ENCODE measurements at places on chromosomes 11 and 22.

GRCh38 chr11:2795491-2795991 lies 90.0 kb downstream of the CDKN1C start:
- DNase-seq, result no peak

- DNase-seq, result no peak
Observed at GRCh38 chr22:29642694-29643093, 39.3 kb downstream of the NF2 start.

DNA sequence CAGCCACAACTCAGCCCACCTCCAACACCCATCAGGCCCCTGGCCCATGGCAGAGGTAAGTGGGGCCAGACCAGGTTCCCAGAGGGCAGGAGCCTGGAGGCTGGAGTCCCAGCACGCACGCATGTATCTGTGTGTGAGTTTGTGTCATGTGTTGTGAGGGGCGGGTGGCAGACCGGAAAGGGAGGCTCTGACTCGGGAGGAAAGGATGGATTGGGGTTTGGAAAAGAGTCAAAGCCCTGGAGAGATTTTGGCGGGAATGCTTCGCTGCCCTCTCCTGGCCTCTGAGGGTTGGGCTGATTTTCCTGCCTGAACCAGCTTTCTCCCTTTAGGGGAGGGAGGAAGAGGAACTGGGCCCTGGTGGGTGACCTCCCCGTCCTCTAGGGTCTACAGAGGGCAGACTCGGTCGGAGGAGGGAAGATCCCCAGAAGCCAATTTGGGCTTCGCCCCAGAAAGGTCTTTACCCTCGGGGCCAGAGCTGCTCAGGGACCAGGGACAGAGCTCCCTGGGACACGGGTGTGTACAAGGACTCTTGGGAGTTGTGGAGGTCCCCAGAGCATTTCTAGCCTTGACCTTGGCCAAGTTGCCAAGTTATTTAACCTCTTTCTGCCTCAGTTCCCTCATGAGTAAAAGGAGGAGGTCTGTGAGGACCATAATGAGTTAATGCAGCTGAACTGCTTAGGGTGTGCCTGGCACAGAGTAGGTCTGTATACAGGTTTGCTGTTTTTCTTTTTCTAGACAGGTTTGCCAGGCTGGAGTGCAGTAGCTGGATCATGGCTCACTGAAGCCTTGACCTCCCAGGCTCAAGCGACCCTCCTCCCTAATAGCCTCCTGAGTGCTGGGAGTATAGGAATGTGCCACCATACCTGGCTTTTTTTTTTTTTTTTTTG lies 6.9 kb downstream of the C11orf68 start:
- peak; percentile 50 for DNase-seq

DNA sequence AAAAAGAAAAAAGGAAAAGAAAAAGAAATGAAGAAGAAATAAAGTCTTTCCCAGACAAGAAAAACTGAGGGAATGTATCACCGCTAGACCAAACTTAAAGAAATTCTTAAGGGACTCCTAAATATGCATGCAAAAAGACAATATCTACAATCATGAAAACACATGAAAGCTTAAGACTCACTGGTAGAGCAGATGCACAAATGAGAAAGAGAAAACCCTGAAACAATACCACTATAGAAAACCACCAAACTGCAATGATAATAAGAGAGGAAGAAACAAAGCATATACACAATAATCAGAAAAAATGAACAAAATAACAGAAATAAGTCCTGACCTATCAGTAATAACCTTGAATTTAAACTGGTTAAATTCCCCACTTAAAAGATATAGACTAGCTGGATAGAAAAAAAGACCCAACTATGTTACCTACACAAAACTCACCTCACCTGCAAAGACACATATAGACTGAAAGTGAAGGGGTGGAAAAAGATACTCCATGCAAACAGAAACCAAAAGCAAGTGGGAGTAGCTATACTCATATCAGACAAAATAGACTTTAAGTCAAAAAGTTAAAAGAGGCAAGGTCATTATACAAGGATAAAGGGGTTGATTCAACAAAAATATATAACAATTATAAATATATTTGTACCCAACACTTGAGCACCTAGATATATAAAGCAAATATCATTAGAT lies 61.3 kb upstream of the NARS2 start:
- no peak for DNase-seq

DNA sequence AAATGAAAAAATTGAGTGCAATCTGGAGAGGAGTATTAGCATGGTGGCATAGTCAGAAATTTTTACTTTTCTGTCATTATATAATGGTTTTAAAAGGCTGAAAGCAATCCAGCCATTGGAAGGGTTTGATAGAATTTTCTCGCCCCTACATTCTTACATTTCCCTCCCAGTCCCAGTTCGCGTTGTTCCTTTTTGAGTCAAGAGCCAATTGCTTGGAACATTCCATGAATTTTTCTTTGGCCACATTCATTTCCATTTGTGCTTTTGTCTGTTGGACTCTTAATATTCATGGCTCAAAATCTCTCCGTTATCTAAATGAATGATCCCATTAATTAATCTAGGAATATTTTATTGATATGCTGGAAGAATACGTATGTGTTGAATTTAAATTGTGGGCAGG lies 66.0 kb downstream of the GRK3 start:
- peak; percentile 54 for DNase-seq

DNA sequence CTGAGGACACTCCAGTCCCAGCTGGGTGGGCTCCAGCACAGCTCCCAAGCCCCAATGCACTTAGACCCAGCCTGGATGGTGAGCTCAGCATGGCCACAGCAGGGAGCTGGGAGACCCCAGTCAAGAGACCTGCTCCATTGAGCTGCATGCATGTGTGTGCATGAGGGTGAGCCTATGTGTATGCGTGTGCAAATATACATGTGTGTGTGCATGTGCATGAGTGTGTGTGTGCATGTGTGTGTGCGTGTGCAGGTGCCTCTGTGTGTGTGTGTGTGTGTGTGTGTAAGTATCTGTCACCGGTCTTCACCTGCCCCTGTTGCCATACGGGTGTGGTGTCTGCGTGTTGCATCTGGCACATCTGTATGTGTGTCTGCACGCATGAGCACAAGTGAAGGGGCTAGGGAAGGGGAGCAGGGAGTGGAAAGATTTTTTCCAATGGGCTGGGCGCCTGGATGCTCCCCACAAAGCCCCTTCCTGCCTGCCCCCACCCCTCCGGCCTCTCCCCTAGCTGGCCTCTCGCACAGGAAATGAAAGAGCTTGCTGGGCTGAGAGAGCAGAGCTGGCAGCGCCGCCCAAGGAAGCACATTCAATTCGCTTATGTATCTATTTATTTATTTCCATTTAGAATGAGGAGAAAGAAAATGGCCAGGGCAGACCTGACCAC lies 4.1 kb downstream of the TSPAN32 start:
- no peak for DNase-seq

- DNase-seq, result no peak
Observed at GRCh38 chr11:65104628-65105027, 7.0 kb upstream of the TM7SF2 start.

DNA sequence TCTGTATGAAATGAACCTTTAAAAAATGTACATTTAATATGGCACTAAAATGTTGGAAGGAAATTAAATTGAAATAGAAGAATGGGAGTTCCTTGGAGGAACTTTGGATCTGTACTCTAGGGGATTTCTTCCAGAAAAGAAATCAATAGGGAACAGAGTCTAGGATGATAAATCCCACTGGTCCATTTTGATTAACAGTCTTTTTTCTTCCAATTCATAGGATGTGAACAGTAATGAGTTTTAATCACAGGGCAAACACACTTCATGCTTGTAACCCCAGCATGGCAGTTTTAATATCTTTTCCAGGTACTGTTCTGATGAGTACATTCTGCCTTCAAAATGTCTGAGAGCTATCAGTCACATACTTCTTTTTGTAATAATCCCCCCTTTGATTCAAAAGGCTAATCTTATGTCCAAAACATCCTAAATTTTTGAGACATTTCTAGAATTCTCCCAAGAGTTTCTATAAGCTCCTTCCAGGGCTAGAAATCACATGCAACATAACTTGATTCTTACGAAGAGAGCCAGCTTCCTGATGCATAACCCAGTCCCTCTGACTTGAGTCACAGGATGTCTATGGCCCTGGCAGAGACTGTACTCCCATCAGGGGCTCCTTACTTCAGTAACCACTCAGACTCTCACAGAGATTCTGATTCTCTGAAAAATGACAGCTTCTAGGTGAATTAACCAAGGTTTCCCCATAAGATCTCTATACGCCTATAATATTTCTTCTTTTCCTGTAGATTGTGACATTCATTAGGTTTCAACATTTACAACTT lies 112.9 kb downstream of the SLC36A4 start:
- DNase-seq, result no peak

- no peak for DNase-seq
Observed at GRCh38 chr11:111715142-111715816, 50.9 kb downstream of the PPP2R1B start.

- DNase-seq, result peak; percentile 90
Observed at GRCh38 chr11:57761301-57762234, at the start of gene CTNND1. Gene CTNND1, plus strand, starts transcription at chr11:57761802. Its CDS starts 29,677 bp downstream, at chr11:57791479.

DNA sequence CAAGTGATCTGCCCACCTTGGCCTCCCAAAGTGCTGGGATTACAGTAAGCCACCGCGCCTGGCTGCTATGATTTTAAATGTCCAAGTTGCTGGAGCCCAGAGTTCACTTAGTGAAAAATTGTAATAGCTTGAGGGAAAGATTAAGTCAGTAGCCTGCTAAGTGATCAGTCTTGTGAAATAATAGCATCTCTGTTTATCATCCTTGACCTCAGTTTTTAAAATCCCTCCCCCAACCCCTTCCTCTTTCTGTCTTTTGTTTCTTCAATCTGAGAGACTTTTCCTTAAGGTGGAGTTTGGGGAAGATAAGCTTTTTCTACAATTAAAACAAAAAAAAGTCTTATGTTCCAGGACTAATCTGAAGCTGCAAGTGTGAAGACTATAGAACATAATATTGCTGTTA lies 6.4 kb downstream of the HIPK3 start:
- DNase-seq, result no peak

DNA sequence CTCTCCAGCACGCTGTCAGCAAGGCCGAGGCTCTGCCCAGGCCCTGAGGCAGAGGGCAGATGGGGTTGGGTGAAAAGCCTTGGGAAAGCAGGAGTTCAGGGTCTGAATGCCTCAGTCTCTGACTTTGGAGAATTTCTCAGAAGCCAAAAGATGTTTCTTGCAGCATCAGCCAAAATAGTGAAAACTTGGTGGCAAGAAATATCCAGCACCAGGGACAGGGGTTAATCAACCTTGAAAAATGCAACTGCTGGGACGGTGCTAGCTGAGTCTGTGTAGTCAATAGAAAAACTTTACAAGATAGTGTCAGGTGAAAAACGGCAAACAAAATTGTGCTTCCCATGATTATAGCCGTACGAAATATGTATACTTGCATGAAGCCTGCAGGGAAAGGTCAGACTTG lies 1.4 kb upstream of the ABCC8 start:
- DNase-seq, result no peak

DNA sequence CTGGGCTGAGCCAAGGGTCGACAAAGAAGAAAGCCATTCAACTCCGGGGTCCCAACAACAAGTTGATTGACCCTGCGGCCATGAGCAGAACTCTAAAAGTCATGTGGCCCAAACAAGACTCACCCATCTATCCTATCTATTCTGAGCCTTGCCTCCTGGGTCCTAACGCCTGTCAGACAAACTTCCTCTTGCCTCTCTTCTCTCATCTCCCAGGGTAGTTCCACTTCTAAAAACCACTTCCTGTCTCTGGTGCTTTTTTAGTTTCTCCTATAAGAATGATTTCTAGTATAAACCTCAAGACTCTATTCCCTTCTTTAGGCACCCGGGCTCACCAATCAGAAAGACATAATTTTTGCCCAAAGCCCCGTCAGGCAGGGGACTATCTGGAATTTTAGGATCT lies 530.2 kb downstream of the DLG2 start:
- no peak for DNase-seq

DNA sequence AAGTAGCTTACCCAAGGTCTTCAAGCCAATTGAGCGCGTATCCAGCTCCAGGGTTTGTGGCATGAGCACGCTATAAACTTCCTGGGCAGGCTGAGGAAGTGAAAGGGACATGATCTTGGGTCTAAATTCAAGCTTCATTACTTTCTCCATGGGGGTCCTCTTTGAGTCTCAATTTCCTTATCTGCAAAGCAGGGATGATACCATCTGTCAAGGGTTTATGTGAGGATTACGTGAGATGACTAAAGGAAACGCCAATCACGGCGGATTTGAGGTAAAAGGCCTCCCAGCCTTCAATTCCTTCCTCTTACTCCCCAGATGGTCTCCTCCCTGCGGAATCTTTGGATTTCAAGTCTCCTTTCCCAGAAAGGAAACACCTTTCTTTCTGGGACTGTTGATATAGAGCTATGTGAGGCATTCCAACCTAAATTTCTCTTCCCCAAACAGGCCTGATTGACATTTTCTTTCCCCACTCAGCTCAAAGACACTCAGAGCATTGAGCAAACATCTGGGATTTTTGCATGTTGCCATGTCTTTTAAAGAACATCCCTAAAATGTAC lies 474.4 kb downstream of the INSC start:
- no peak for DNase-seq

- DNase-seq, result no peak
Observed at GRCh38 chr11:119990309-119991021, 147.4 kb downstream of the TRIM29 start.

DNA sequence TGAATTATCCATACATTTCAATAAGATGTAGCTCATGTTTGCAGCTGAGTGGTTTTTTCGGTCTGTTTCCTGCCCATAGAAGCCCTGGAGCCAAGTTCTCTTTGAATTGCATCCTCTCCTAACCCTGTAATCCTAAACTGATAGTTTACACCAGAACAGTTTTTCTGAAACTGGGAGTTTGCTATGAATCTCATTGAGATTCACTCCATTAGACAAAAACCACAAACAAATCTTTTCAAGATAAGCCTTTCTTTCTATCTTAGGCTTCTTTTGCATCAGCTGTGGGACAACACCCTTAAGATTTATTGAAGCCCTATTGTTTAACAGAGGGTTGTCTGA lies 324.8 kb downstream of the DYNC2H1 start:
- no peak for DNase-seq

DNA sequence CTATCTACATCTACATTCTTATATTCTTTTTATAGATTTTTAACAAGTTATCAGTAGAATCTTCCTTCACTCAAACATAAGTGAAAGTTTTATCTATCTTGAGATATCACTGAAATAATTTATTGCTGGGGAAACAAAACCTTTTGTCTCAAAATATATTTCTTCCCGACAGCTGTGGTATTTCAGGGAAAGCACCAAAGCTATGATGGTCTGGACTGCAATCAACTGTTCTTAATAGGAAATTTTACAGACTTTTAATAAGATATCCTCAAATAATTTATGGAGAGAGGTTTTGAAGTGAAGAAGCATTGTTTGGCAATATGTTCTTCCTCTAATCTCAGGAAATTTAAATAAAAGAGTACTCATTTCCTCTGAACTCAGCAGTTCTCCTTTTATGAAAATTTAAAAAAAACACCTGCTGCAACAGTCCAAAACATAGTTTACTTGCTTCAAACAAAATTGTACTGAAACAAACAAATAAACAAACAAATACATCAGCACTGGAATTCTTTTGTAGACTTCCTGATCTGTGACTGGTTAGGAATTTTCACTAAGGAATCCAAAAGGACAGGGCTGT lies 33.9 kb upstream of the EIF3M start:
- no peak for DNase-seq

DNA sequence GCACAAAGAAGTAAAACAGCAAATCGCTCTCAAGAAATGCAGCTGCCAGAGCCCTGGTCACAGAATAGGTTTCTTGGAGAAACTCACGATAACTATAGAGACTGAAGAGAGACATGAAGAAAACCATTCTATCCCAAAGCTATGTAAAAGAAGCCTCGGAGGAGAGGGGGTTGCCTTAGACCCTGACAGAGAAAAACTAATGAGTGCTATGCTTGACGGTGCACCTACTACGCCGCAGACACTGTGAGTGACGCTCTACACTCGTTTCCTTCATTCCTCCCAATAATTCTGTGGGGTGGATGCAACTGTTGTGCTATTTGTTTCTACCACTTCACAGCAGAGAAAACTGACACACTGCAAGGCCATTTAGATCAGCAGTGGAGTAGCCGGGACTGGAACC lies 121.8 kb downstream of the ETS1 start:
- no peak for DNase-seq

Data from NCI-H1694 treated with DMSO at 0.1 percent for 48 hours (cell line).